ENCODE measurements at places on chromosomes 2 and 18.

DNA sequence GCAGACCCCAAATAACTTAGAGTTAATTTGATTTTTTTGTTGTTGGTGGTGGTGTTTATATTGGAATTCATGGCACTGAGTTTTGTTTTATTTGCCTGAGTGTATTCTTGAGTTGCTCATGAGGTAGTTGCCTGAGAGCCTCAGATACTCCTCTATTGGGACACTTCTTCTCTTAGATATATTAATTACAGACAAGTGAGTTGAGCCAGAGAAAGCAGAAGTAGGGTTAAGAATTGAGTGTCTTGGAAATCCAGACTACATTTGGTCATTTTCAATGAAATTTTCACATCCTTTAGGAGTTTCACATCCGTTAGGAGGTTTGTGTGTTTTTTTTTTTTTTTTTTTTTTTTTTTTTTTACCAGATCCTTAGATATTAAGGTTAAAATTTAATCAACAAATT, 29.0 kb downstream of the FMNL2 start:
- no peak for DNase-seq

GRCh38 chr2:37652199-37652640, 19.2 kb downstream of the CDC42EP3 start:
- DNase-seq: no peak

DNA sequence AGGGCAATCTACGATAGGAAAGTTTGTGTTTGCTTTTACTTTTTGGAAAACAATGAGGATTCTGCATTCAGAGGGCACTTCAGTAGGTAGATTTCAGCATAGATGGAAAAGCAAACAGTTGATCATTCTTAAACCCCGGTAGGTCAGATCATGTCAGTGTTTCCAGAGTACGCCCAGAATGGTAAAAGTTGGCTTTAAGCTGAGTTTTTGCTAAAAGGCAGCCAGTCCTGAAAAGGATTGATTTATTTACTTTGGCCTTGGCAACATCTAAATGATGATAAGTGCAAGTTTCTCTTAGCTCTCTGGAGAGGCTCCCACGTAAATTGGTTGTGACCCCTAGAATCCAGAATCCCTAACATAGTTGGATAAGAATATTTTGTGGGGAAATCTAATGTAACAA, 168.0 kb downstream of the DIS3L2 start:
- no peak for DNase-seq

DNA sequence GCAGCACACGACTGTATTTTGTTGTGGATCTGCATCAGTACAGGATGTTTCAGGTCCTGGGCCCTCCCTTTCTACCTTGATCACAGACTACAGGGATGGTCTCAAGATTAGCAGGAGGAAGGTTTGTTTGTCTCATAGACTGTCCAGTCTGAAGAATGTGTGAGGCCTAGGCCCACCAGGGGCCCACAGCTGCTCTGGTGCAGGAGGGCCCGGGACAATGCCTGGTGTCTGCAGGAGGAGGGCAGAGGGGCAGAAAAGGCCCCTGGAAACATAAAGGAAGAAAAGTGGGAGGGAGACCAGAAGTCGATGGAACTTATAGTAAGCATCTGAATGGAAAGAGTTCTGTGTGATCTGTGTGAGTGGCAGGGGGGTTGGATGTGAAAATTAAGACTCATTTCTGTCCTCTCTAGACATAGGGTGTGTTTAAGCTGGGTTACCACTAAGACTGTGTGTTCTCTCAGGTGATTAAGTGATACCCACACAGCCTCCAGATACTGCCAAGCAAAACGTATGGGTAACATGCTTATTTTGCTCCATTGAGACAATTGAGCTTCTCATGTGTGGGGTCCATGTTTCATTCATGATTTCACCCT, 33.4 kb upstream of the LPIN2 start:
- DNase-seq: peak; percentile 44

DNA sequence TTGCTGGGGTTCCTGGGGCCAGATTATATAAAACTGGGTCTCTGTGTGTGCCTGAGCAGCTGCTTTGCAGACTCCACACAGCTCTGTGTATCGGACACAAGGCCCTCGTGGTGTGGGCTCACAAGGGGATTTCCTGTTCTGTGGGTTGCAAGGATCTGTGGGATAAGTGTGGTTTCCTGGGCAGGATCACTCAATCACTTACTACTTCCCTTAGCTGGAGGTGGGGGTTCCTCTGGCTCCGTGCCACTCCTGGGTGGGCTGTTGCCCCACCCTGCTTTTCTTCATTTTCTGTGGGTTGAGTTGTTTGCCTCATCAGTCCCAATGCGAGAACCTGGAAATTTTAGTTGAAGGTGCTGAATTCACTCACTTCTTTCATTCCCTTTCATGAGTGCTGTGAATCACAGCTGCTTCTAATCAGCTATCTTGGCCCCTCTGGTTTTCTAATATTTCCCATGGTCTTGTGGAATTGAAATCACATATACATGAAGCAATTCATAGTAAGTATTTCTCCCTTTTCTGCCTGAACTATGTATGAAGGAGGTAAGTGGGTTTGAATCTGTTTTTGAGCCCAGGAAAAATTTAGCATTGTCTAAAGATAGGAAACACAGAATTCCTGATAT, 196.3 kb downstream of the DCDC2C start:
- no peak for DNase-seq

- DNase-seq: no peak
Observed at GRCh38 chr2:240204431-240205276, 64.2 kb upstream of the OTOS start.

DNA sequence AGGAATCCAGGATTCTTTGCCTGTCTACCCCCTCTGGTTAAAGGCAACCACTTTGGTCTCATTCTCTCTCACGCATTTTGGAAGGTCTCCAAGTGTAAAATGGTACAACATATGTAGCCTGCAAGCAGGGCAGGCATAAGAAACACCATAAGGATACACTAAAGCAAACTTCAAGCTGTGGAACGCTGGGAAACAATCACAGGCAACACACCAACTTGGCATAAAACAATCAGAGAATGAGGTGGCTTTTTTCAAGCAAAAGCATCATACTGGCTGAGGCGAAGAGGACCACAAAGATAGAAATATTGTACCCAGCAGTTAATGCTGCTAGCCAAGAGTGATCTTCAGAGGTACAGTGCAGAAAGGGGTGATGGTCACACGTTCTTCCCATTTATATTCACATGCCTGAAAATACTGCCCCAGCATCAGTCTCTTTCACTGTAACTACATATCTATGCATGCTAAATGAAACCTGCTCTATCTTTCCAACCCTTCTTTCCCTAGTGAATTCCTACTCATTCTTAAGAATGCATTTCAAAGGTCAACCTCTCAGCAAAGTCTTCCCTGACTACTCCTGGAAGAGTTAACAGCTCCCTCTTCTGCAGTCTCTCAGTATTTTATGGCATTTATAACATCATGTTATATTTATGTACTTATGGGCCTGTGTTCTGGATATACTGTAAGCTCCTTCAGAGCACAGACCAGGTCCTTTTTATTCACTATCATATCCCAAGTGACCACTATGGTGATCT, 71.9 kb upstream of the GALNT5 start:
- no peak for DNase-seq

DNA sequence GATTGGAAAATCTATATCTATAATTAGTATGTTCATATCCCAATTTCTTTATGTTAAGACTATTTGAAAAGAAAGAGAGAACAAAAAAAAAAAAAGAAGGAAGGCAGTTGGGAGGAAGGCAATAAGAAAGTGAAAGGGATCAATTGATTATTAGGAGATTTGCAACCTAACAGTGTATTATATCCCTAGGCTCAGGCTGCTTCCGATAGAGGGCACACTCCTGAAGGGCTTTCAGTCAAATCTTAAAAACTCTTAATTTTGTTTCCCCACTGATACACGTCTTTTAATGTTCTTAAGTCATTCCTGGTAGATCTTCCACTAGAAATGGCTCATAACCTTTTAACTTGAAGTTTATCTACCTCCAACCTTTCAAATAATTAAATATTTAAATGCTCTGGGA, 763.9 kb downstream of the BCL11A start:
- DNase-seq: no peak

DNA sequence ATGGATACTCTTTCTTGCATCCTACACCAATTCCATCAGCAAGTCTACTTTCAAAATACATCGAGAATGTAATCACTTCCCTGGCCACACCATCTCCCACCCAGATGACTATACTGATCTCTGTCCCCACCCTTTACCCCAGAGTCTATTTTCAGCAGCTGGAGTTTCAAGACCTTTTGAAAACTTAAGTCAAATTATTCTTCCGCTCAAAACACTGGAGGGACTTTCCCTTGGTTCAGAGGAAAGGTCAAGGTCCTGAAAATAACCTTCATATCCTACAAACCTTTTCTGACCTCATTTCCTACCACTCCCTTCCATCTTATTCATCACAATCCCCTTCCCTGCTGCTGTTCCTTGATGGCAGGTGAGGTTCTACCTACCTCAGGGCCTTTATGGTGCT, 58.8 kb upstream of the LYPD6 start:
- peak; percentile 16 for DNase-seq

DNA sequence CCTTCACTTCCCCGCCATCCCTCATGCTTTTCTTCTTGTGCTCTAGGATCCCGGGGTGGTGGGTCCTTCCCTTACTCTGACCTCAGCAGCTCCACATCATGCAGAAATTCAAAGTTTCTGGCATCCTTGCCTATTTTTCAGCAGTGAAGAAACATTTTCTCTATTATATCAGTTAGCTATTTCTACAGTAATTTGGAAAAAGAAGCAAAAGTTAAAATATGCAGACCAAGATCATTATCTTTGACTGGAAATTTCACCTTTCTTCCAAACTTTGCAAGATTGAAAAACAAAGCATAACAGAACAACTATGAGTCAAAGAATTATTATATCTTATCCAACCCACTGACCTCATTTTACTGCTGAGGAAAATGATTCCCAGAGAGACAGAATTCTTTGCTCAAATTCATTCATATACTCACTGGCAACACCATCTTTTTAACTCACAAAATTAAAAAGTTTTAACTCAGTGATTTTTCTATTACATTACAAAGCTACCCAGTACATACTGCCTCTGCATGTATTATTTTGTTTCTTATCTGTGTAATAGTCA, 40.5 kb downstream of the ANTXR1 start:
- no peak for DNase-seq

- DNase-seq: no peak
Observed at GRCh38 chr2:42800981-42801380, 8.6 kb upstream of the HAAO start.

Data from GM13976 (cell line).